ENCODE measurements at places on chromosomes 3 and 15.

- DNase-seq = no peak
These were observed 833 bp upstream of the SLC22A13 start for GRCh38 chr3:38264779-38265178.

DNA sequence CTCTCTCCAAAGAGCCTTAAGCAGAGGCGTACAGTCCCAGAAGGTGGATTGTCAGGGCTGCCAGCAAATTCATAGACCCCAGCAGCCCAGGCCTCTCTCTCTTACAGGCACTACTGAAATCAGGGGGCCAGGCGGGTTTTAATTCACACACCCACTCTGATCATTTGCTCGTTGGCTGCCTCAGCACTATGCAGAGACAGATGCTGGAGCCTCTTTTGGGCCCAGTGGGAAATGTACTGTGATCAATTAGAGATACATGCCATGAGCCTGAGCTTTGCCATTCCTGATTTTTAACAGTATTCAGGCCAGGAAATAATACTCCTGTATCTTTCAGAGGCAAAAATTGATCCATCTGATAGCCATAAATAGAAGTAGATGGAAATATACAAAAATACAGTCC lies 53.0 kb downstream of the CMTM6 start:
- no peak for DNase-seq

DNA sequence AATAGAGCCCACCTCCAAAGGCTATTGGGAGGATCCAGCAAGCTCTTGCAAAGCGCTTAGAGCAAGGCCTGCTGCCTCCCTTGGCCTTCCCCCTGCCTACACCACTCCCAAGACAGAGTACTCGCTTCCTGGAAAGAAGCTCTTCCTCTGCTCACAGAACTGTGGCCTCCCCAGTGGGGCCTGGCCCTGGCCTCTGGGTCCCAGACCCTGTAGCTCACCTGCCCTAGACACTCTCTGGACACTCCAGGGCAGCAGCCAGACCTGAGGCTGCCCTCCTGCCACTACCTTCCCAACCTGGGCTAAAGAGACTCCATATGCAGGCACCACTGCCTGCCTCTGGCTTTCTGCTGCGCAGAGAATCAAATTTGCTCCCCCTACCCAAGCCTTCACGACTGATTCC lies 49.9 kb downstream of the GRIP2 start:
- DNase-seq = no peak

DNA sequence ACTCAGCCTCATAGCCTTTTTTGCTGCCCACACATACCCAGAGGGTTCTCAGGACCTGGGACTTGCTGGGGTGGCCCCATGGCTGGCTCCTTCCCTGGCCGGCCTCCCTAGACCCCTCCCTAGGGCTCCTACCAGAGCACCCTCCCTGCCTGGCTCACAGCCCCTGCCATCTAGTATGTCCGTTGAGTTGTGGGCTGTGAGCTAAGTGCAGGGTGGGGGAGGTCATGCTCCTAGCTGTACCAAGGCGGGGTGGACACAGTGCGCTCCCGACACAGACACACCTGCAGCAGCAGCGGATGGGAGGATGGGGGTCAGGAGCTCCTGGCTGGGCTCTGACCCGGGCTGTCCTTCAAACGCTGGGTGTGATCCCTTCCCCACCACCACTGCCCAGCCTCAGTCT lies 41.6 kb downstream of the HMCES start:
- DNase-seq = no peak

DNA sequence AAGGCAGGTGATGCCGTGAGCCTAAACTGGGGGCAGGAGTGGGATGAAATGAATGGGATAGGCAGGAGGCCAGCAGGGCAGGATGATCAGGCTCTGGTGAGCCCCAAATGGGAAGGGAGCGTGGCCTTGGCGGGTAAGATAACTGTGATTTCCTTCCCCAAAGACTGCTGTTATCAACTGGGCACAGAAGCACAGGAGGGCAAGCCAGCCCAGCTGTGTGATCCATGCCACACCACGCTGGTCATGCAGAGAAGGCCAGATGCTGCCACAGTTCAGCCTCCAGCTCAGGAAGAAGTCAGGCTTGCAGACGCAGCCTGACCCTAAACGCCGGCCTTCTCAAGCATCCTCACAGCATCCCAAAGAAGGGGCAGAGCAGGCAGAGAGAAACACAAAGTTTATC lies 52.1 kb upstream of the GNB5 start:
- no peak for DNase-seq

- no peak for DNase-seq
These were observed 226.6 kb upstream of the AZI2 start for GRCh38 chr3:28575100-28575745.

- no peak for DNase-seq
These were observed 688 bp downstream of the XPC start for GRCh38 chr3:14177580-14178246.

DNA sequence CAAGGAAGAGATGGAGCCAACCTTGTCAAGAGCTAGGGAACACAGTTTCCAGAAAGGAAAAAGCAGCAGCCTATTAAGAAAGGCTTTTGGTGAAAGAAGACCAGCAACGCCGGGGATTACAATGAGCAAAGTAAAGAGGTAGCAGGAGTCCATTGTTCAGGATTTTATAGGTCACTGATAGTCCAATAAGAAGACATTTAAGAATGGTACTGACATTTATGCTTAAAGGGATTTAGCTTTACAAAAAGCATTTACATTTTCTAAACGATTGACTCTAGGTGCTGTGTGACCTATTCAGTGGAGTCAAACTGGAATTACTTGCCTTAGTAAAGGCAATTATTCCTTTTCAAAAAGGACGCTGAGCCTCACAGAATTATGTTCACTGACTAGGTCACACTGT lies 40.8 kb downstream of the CSNK1G1 start:
- no peak for DNase-seq

DNA sequence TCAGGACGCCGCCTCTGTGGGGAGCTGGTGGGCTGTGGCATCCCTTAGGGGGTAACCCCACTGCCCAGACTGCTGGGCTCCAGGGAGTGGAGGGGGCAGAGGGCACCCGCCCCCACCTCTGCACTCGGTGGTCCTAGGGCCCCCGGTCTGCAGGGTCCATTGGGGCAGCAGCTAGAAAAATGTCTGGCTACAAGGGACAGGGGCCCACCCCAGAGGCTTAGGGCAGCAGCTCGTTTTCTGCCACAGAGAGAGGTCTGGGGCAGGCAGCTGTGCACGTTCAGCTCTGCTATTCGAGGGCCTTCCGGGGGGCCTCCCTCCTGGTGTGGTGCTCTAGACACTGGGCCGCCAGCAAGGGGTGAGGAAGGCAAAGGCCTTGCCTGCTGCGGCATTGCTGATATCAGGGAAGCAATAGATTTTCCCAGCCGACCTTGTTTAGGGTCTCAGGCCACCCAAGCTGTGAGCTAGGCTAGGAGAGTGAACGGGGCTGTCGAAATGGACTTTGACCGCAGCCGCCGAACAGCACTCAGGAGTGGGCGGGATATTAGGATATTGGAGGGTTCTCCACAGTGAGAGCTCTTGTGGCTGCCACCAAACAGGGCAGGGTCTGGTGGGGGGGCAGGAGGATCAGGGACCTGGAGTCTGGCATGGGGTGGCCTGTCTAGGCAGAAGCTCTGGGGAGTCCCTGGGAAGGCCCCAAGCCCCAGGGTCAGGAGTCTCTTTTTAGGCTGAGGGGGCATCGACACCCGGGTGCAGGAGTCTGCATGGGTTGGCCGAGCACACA lies 61.4 kb upstream of the KLF13 start:
- no peak for DNase-seq

GRCh38 chr3:187932530-187932929 lies 187.3 kb upstream of the BCL6 start:
- DNase-seq = no peak

All from HS-27A (cell line).